Pulmonary artery endothelial cell (primary cell): ENCODE measurements at places on chromosomes 2 and 18.
A peak's percentile ranks its signal among the peaks of the same experiment; 100 is the strongest.

- no peak for DNase-seq
Measured at GRCh38 chr18:38494065-38494464, 928.5 kb upstream of the CELF4 start.

DNA sequence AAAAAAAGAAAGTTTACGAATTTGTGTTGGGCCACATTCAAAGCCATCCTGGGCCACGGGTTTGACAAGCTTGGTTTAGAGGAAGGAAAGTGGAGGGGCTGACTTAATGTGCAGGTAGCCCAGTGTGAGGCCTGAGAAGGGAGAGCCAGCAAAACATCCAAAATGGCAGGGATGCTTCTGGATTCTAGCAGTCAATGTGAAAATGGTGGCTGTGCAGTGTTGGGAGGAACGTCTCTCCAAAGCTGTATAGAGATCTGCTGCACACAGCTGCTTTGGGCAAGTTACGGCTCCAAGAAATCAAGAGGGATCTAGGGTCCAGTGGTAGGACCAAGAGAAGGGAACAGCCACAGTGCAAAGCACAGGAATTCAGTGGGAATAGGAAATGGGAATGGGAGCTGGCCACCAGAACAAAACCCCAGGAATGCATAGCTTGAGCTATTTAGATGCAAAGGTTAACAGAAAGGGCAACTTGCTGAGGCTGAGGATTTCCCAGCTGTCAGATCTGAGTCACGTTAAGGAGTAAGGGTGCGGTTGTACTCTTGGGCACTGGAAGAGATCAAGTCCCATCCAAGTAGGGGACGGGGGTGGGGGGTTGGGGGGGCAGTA lies 70.6 kb downstream of the B3GNT2 start:
- no peak for DNase-seq

- peak; percentile 43 for DNase-seq
Measured at GRCh38 chr2:67650291-67651133, 253.4 kb downstream of the ETAA1 start.

GRCh38 chr2:121171625-121172119 lies 113.3 kb downstream of the TFCP2L1 start:
- no peak for DNase-seq

- no peak for DNase-seq
Measured at GRCh38 chr2:13818002-13818401, 814.5 kb upstream of the LRATD1 start.

DNA sequence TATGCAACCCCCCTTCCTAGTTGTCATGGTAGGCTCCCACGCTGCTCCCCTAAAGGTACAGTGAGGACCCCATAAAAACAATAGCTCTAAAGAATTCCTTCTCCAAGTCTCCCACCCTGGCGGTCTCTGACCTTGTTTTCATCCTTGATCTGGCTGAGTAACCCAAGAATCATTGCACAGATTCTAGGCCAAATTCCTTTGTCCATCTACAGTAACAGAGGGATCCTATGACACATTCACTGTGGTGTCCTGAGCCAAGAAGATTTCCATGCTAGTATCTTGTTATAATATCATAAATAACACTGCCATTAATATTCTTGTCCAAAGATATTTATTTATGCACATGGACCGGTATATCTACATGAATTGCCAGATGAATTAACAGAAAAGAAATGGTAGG lies 240.2 kb downstream of the CYP26B1 start:
- DNase-seq: no peak

DNA sequence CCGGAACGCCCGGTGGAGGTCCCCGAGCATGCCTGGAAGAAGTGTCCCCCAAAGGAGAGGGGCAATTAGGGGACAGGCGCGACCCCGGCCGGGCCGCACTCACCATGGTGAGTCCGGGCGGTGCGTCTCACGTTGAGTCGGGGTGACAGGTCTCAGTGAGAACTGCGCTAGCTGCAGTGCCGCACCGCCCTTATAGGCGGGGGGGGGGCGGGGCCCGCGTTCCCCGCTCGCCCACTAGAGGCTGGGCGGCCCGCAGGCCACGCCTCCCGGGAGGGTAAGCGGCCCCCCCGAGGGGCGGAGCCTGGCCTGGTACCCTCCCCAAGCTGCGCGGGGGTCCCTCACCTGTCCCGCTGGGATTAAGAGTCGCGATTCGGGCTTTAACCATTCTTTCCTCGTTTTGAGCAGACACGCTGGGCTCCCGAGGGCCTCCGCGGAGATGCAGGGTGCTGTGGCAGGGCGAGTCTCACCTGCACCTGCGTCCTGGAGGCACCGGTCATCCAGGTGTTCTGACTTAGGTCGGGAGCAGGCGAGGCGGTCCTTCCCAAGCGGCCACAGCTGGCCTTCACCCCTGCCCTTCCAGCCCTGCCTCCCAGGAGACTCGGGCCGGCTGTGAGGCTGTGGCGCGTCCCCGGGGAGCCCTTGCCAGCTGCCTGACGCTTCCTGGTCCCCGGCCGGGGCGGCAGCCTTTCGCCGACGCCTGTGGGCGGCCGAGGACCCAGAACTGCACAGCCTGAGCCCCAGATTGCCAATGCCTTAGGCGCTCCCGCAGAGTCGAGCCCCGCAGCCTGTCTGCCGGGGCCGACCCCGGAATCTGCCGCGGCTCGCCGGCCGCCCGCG lies at the start of gene TUBA4A:
Gene TUBA4A (minus strand): TSS at position 166 of the 837 bp plus-strand sequence. CDS start 60 bp downstream, at position 106.
- no peak for DNase-seq

DNA sequence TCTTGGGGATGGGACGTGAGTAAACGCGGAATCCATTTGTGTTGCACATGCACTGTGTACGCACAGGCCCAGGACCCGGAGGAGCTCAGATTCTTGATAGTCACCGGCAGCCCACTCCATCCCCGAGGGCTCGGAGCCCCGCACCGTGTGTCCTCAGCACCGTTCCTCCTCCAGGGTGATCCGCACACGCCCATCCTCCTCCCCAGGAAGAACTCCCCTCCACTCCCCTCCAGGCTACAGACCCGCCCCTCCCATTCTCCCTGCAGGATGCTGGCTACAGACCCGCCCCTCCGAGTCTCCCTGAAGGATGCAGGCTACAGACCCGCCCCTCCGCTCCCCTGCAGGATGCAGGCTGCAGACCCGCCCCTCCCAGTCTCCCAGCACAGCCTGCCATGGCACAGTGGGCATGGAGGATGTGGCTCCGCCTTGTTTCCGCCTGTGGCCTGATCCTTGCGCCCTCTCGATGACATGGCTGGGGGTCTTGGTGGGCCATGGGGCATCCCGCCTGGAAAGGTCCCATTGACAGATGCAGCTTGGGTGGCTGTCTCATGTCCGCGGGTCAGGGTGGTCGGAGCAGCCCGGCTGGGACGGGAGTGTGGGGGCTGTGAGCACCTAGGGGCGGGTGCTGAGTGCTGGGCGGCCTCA lies 14.1 kb downstream of the CTDP1 start:
- no peak for DNase-seq
